ENCODE measurements at places on chromosomes 7 and 10.

DNA sequence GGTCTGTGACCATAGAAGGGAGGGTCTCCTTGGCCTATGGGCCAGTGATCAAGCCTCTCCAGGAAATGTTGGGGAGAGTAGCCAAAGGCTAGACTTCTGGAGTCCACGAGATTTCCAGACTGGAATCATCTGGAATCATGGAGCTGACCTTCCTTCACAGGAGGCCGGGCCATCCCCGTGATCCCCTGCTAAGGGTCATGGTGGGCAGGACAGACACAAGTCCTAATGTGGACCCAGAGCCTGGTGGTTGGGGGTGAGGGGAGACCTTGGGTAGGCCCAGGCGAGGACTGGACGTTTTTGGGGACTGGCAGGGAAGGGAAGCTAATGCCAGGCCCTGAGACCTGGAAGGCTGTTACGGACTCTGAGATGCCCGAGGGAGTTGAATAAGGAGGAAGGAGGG lies 9.8 kb upstream of the GRID1 start:
- no peak for DNase-seq

DNA sequence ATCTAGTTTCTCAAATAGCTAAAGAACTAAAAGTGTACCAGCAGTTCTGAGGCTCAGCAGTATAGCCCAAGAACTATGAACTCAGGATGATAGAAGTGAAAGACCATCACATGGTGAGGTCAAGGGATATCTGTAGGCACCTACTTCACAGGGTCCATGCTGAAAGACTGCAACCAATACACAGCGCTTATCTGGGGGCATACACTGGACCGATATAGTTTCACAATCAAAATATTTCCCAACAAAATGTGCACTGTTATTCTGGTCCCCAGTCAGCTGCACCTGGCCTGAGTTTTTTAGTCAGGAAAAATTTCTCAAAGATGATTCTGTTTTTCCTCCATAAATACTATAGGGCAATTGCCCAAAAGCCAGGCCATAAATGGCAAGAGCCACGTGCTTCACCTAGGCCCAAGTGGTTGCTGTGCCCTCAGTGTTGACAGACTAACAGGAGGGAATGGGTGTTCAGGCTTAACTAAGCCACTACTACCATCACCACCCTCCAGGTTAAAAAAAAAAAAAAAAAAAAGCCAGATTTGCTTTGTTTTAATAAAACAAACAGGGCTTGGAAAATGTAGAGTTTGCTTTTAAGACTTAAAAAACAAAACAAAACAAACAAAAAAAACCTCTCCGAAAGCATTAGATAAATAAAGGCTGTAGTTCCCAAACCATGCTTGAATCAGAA lies 58.5 kb downstream of the OGDH start:
- DNase-seq, result no peak

- DNase-seq, result no peak
Measured at GRCh38 chr7:55501611-55502010, 70.7 kb downstream of the VOPP1 start.

DNA sequence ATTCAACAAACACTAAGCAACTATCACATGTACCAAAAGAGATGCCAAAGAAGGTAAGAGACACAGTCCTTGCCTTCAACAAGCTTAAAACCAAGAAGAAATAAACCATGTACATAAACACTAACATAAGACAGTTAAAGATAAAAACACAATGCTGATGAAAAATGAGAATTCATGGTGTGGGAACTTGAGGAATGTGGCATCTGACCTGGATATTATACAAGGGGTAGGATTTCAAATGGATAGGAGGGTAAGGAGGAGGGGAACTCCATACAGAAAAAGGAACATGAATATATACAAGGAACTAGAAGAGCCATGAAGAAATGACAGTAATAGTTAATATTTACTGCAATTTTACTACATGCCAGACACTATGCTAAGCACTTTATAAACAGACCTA lies 11.0 kb downstream of the HIBADH start:
- no peak for DNase-seq

DNA sequence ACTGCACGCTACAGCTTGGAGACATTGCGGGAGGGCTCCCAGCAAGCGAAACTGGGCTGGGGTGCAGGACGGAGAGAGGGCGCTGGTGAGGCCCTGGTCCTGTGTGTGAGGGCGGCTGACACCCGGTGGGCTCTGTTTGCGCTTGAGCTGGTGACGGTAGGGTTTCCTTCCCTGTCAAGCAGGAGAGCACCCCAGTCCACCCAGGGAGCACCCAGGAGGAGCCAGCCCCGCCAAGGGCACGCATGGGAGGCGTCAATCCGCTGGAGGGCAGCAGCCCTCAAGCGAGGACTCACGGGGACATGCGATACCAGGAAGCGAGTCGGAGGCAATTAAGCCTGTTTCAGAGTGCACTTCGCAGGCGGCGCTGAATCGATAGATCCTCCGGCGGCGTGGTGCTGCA lies 109.4 kb downstream of the MAD1L1 start:
- no peak for DNase-seq

Data from anterior cingulate cortex (tissue), 58 donors.